ENCODE measurements at places on chromosomes 2 and 18. TPM values are rescaled to one million over a fixed set of nuclear protein-coding genes. Genes with fewer than 3 reads are reported as not detected.

Gene ANKZF1
- total RNA-seq = 34.5 TPM

Gene TCF23
- 0.50 TPM for total RNA-seq

DNA sequence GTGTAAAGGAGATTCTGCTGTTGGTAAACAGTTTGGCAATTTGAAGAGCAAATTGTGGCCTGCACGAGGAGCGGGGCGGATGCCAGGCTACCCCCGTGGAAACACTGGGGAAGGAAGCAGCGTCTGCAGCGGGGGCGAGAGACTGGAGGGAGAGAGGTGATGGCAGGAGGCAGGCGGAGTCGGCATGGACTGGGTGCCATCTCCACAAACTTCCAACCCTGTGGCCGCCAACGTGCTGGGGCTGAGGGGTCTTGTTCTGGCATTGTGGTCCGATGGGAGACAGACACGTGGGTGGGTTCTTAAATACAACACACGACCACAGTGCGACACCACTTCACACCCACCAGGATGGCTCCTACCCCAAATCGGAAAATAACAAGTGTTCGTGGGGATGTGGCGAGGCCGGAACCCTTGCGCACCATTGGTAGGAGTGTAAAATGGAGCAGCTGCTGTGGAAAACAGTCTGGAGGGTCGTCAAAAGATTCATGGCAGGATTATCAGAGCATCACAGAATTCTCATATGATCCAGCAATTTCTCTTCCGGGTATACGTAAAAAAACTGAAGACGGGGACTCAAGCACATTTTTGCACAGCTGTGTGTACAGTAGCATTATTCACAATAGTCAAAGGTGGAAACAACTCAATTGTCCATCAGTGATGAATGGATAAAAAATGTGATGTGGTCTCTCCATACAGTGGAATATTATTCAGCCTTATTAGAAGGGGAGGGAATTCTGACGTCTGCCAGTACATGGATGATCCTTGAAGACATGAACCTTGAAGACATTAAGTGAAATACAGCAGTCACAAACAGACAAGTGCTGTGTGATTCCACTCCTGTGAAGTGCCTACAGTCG is 82.4 kb upstream of the HPCAL1 start:
- no peaks in the 10 kb centered on the region for H3K27me3 ChIP-seq
- no peaks in the 10 kb centered on the region for H3K36me3 ChIP-seq
- DNase-seq = no peak
- H3K4me3 ChIP-seq = no peak overlapping the region

Gene DPYSL5
- total RNA-seq = not detected

Gene AGXT
- not detected for total RNA-seq

DNA sequence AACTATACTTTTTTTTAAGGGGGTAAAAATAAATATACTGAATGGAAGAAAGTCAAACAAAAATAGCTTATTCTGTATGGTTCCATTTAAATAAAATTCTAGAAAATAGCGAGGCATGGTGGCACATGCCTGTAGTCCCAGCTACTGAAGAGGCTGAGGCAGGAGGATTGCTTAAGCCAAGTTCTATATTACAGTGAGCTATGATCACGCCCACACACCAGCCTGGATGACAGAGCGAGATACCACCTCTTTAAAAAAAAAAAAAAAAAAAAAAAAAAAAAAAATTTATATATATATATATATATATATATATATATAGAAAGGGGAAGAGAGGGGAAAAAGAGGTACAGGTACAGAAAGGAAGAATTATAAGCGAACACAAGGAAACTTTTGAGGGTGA is 77.7 kb downstream of the MEMO1 start:
- no peaks in the 10 kb centered on the region for H3K27me3 ChIP-seq
- H3K27ac ChIP-seq = no peak overlapping the region
- no peak overlapping the region for H3K4me3 ChIP-seq
- H3K36me3 ChIP-seq = peaks cover 3% of the 10 kb centered on the region
- DNase-seq = no peak

DNA sequence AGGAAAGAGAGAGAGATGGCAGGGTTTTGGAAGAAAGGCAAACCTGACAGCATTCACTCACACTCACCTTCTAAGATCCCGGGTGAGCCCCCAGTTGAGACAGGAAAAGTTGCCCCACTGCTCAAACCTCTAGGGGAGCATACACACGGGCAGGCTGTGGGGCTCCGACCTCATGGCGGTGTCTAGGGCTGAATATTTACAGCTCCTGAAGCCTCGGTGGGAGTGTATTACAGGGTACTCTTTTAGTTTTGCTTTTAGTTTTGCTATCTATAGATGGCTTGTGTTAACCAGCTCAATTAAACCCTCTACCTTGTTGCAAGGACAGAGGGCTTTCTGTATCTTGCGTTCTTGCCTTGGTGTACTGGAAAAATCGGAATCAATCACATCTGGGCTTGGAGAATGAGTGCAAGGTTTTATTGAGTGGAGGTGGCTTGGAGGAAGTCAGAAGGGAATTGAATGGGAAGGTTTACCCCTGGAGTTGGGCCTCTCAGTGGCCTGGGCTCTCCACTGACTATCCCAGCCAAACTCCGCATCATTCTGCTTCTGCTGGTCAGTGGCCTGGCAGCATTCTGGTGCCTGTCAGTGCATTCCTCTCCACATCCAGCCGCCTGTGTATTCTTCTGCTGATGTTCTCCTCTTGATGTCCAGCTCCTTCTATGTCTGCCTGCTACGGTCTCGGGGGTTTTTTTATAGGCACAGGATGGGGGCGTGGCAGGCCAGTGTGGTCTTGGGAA is 10.1 kb upstream of the IFIH1 start:
- H3K36me3 ChIP-seq = no peaks in the 10 kb centered on the region
- H3K4me1 ChIP-seq = no peaks in the 10 kb centered on the region
- H3K4me3 ChIP-seq = no peak overlapping the region
- DNase-seq = no peak
- H3K27ac ChIP-seq = no peak overlapping the region
- no peaks in the 10 kb centered on the region for H3K27me3 ChIP-seq

Data from left lung (tissue), 14 donors.